G401 (cell line): ENCODE measurements at places on chromosomes 5 and 9. TPM values are rescaled to one million over a fixed set of nuclear protein-coding genes. Genes with fewer than 3 reads are reported as not detected.

GRCh38 chr5:96072138-96072790, 110.6 kb upstream of the ELL2 start:
- DNase-seq = no peak

- DNase-seq = no peak
Observed at GRCh38 chr9:114174876-114175771, 19.8 kb downstream of the COL27A1 start.

GRCh38 chr9:123998278-123998925, 13.2 kb upstream of the LHX2 start:
- DNase-seq = no peak

DNA sequence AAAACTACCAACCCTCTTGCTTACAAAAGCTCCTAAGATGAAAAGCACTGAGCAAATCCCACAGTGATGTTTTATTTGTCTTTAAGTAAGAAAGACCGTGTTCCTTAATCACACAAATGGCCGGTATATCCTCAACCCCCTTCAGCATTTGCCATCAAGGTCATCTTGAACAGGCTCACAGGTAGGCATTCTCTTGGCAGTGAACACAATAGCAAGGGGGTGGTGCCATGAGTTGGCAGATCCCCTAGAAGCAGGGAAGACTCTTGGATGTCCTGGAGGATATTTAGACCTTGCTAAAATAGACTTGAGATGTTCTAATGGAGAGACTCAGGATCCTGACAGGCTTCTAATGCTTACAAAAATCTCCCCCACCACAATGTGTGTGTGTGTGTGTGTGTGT, 323.0 kb downstream of the SPOCK1 start:
- peak; percentile 76 for DNase-seq

DNA sequence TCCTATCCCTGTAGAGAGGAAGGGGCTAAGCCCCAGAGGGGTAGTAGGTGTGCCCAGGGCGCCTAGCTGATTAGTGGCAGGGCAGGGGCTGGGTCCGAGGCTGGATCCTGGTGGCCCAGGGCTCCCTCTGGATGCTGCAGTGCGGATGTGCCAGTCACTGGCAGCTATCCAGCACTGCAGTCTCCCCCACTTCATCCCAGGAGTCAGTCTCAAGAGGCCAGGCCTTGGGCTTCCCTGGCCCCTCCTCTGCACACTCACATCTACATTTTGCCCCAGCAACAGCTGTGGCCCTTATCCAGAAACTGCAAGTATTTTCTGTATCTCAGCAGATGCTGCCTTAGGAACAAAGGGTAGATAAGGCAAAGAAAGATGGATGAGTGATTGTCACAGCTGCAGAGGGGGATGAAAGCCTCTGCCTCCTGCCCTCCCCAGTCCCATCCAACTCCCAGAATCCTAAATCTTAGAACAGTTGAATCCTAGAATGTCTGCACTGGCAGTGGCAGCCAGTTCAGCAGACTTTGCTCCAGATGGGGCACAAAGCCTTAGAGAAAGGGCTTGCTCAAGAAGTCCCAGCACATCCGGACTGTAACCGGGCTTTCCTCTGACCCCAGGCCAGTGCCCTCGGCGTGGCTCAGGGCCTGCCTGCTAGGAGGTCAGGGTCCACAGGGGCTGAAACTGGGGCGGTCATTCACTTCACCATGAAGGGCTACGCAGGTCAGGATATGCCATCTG, 1.6 kb downstream of the ANXA6 start:
- DNase-seq = peak; percentile 23

DNA sequence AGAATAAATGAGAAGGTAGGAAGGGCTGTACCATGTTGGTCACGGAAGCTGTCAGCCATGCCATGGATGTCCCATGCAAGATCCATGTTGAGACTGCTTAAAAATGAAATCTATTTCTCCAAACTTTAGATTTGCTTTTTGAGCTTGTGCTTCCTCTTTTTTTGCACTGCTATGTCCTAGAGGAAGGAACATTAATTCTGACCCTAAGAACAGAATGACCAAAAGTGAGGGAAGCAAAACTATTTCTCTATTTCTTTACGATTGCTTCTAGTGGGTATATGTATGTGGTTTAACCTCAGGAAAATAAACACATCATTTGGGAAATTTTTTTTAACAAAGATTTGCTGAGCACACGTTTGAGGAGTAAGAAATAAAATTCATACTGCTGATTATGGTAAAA, 84.6 kb downstream of the USP20 start:
- no peak for DNase-seq

GRCh38 chr9:2271426-2271825, 256.3 kb downstream of the SMARCA2 start:
- no peak for DNase-seq

- DNase-seq = peak; percentile 91
Observed at GRCh38 chr5:151585970-151586369, 5.2 kb downstream of the FAT2 start.

The GCNT4 gene
- total RNA-seq = 63.2 and 92.1 TPM in 2 replicates

The PPP2R2B gene
- total RNA-seq = not detected in 2 replicates

The TEX48 gene
- total RNA-seq = not detected in 2 replicates

The DRD1 gene
- not detected in 2 replicates for total RNA-seq
